GM20000 (cell line): ENCODE measurements at places on chromosomes 6 and 20.

GRCh38 chr6:32173051-32173727 lies 2.7 kb downstream of the AGPAT1 start:
- DNase-seq, result no peak

DNA sequence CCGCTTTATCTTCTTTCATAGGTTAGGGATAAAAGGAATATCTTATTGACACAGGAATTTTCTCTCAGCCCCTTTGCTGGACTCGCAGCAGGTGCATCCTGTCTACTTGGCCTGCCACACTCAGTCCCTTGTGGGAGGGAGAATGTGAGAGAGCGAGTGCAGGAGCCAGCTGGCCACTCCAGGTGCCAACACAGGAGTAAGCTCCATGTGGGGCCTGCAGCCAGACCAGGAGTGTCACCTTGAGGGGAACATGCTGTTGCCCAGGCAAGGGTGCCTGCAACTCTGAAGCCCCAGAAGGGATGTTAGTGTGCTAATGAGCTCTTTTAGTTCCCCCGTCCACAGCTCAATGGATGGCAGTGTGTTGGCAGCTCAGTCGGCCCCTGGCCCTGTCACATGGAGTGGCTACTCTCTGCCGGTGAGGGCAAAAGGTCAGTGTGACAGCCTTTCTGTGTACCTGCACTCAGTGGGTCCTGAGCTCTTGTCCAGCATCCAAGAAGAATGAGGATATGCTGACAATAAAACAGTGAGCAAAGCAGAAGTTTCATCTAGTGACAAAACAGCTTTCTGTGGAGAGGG lies 57.1 kb downstream of the CRYBG1 start:
- DNase-seq, result no peak

- peak; percentile 56 for DNase-seq
Observed at GRCh38 chr6:137589067-137589848, 95.1 kb upstream of the OLIG3 start.

DNA sequence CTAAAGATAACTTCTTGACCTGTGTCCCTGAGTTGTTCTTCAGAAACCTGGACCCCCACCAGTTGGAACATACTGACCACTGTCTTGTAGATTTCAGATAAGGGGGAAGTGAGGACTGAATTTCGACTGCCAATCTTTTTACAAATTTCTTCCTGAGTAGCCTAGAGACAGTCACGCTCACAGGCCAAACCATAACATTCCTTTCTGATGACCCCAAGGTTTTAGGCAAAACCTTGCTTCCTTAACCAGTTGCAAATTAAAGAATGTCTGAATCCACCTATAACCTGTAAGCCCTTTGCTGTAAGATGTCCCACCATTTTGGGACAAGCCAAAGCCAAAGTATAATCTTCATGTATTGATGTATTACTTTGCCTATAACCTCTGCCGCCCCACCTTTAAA lies 306.9 kb downstream of the LRFN2 start:
- DNase-seq, result no peak

DNA sequence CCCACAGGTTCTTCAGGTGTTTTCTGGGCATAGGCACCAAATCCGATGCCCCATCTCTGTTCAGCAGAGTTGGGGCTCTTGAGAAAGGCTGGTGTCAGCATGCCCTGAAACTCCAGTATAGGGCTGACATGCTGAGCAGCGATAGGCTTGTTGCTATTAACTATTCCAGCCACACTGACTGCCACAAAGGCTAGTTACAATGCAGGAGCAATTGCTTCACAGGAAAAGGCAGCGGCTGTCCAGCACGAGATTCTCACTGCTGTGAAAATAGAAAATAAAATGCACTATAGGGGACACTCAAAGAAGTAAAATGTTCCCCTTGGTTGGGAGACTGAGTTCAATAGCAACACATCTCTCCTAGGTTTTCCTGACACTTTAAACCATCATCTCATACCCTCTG lies 112.4 kb downstream of the BFSP1 start:
- DNase-seq, result no peak

DNA sequence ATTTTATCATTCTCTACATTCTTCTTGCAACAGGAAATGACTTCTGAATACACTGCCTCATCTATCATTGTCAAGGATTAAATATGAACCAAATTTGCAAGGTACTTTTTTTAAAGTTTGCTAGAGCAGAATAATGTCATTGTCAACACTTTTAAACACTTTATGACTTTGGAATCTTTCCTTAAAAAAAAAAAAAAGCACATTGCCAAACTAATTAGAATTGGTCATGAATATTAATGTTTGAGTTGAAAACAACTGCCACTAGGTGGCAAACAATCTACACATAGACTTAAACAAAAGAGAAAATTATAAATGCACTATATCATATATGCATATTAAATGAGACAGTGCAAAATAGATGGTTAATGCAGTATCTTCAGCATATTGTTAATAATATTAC lies 32.5 kb upstream of the TMEM244 start:
- DNase-seq, result peak; percentile 28

GRCh38 chr6:86536121-86536520 lies 401.2 kb upstream of the HTR1E start:
- no peak for DNase-seq

DNA sequence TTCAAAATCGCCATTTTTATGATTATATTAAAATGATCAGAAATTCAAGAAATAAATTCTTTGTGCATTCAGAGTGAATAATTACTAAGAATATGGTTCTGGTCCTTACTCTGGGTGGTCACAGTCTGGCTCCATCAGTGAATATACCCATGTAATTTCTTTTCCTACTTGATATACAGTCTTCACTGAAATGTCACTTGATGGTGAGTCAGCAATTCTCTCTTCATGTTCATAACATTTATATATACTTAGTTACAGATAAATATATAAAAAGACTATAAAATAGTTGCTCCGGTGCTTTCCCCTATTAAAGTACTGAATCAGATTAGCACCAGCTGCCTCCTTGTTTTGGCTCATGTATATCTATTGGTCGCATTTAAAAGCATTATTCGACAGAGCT lies 56.4 kb upstream of the MTRF1L start:
- DNase-seq, result no peak

DNA sequence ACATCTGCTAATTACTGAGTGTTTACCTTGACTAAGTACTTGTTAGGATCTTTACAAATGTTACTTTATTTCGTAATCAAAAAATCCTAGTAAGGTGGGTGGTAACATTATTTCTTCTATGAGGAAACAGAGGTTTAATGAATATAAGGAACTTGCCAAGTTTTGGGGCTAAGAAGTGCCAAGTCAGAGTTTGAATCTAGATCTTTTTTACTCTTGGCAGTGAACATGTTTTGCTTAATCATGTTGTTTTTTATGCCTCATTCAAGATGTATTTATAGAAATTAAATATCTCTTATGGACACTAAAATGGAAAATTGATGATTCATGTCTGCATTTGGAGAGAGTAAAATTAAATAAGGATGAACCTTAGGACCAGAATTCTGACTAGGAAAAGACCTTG lies 393.7 kb downstream of the UTRN start:
- no peak for DNase-seq

GRCh38 chr20:21360705-21361104 lies 36.6 kb downstream of the NKX2-4 start:
- no peak for DNase-seq

DNA sequence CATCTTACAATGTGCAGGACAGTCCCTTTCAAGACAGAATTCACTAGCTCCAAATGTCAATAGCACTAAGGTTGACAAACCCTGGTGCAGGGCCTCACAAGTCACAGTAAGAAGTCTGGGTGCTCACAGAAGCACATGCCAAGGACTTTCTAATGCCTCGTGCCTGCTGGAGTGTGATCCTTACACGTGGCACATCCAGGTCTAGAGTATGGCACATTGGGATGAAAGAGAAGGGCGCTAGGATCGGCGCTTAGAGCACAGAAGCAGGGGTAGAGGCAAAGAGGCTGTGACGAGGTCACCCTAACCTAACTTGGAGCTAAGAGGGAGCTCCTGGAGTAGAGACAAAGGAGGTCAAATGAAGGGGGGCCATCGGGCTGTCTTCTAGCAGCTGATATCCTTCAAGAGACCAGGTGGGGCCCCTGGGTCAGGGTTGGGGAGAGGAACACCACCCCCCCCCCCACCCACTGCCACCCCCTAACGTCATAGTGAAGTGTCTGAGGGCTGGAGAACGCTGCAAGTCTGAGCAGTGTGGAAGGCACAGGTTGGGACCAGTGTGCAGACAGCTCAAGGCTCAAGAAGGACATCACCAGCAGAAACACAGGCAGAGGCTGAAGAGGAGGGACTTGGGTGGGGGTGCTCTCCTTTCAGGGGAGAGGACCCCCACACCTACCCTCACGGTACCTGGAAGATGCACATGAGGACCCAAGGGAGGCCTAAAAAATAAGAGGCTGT lies 97.8 kb upstream of the MRPS10 start:
- DNase-seq, result no peak

DNA sequence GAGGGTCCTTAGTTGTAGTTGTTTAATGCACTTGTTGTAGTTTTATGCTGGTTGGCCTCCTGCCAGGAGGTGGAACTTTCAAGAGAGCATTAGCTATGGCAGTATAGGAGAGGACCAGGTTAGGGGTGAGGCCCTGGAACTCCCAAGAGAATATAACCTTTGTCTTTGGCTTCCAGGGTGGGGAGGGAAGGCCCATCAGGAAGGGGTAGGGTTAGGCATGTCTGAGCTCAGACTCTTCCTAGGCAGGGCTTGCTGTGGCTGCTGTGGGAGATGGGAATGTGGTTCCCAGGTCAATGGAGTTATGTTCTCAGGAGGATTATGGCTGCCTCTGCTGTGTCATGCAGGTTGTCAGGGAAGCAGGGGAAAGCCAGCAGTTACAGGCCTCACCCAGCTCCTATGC lies 20.0 kb upstream of the GABRR1 start:
- no peak for DNase-seq

- DNase-seq, result no peak
Observed at GRCh38 chr6:1613346-1613687, 3.6 kb downstream of the FOXC1 start.

- DNase-seq, result no peak
Observed at GRCh38 chr6:117142142-117142541, 123.2 kb upstream of the VGLL2 start.

- DNase-seq, result no peak
Observed at GRCh38 chr6:75081921-75082320, 123.9 kb downstream of the COL12A1 start.

DNA sequence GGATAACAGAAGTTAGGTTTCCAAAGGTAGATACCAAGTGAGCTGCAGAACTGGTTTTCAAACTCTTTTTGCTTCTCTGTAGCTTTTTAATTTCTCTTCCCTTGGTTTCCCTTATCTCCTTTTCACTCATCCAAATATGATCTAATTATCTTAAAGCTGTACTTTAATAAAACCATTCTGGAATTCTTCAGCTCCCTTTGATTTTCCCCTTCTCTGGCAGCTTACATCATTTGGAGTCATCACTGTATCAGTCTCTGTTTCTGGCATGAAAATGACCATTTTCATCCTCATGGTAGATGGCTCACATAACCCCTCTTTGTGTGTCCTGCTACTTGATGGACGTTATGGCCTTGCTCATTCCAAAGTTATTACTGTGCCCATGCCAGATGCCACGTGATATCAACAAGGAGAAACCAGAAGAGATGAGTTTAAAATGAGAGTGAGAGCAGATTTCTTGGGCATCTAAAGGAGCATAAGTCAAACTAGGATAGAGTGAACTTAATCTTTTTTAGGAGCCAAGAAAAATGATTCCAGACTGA lies 620.2 kb downstream of the QKI start:
- no peak for DNase-seq

DNA sequence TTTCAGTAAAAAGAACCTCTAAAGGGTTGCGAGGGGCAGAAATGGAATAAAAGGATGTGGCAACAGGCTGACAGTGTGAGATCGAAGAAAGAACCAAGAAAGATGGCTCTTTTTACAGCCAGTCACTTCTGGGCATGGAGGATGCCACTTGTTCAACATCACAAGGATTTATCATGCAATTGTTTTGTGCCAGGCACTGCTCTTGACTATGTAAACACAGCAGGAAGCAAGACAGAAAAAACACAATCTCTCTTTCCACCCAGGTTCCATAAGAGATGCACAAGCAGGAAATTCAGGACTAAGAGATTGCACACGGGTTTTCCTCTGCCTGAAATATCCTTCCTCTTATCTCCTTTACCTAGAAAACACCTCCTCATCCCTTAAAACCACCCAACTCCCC lies 38.0 kb downstream of the FOXA2 start:
- no peak for DNase-seq

- DNase-seq, result no peak
Observed at GRCh38 chr6:20605061-20605460, 70.8 kb downstream of the CDKAL1 start.

GRCh38 chr6:111612379-111612778 lies 6.7 kb upstream of the TRAF3IP2 start:
- DNase-seq, result no peak

GRCh38 chr6:126812651-126813050 lies 305.8 kb upstream of the RSPO3 start:
- DNase-seq, result no peak
